Activated naive CD8-positive, alpha-beta T cell treated with anti-CD3 and anti-CD28 coated beads for 36 hours (primary cell): ENCODE measurements at places on chromosomes 2 and 18. TPM values are rescaled to one million over a fixed set of nuclear protein-coding genes. Genes with fewer than 3 reads are reported as not detected.

DNA sequence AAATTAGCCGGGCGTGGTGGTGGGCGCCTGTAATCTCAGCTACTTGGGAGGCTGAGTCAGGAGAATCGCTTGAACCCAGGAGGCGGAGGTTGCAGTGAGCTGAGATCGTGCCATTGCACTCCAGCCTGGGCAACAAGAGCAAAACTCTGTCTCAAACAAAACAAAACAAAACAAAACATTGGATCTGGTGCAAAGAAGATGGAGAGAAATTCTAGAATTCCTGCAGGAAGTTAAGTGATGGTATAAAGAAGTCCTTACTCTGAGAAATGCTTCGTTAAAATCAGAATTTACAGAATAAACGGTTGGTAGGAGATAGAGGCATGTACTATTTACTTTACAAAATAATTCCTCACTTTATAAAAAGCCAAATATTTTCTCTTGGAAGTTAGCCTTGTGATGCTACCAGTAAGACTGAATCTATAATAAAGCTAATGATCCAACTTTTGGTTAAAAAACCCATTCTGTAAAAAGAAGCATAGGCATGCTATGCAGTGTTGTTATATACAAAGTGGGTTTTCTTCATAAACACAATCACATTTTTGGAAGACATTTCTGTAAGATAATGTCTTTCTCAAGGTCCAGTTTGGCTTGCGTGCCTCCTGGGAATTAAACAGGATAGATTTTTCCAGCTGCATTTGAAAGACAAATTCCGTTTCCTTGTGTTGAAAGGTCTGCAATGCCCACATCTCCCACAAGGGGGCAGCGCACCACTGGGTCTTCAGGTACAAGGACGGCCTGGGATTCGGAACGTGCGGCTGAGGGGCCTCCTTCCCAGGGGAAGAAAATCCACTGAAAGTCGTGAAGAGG lies 35.6 kb upstream of the PNO1 start:
- H3K27me3 ChIP-seq: no peaks in the 10 kb centered on the region
- H3K27ac ChIP-seq: no peak overlapping the region

DNA sequence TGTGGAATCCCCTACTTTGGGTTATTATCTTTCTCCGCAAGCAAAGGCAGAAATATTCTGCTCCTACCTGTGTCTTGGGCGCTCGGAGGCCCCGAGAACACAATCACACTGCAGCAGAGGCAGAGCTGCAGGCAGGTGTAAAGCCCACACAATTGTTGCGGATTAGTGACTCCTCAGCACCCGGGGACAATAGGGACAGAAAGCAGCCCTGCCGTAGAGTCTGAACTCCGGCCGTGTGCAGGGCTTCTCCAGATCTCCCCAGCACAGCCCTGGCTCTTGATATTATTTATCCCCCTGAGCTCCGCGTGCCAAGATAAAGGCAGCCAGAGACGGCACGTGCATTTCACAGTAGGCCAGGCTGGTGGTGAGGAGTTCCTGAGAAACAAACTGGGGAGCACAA lies 229.2 kb downstream of the EN1 start:
- DNase-seq: no peak
- peaks cover 24% of the 10 kb centered on the region for H3K27me3 ChIP-seq
- H3K4me1 ChIP-seq: no peaks in the 10 kb centered on the region
- no peak overlapping the region for H3K4me3 ChIP-seq
- no peaks in the 10 kb centered on the region for H3K36me3 ChIP-seq

- peaks cover 17% of the 10 kb centered on the region for H3K27me3 ChIP-seq
- H3K36me3 ChIP-seq: no peaks in the 10 kb centered on the region
- H3K4me1 ChIP-seq: peaks cover 3% of the 10 kb centered on the region
- DNase-seq: no peak
- no peak overlapping the region for H3K4me3 ChIP-seq
Measured at GRCh38 chr2:33222309-33222708, 254.1 kb upstream of the RASGRP3 start.

DNA sequence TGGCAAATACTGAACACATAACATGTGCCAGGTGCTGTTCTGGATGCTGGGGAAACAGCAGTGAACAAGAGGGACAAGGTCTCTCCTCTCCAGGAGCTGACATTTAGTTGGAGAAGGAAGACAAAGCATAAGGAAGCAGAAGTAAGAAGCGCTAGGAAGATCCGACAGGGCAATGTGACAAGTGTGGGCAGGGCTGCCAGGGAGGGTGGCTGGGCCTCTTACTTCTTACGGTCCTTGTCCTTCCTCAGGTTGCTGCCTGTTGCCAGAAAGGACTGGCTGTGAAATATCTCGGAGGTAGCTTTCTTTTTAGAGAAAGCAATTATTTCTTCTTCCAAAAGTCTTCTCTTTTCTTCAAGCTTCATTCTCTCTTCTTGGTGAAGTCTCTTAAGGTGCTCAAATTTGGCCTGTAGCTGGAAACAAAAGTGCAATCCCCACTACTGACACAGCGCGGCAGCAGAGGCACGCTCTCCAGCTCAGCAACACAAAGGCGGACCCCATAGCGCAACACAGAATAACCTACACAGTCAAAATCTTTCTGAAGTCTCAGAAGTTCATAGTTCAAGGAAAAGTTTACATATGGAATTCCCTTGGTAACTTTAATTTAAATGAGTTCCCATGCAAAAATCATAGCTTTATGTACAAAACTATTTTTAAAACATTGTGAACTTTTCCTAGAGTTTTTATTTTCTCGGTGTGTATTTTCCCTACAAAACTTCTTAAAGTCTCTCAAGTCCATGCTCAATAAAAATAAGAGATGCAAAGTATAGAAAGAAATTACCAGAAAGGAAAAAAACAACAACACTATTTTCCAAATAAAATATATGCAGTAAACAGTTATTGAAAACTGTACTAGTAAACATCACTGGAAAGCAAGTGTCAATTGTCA lies 67.7 kb downstream of the SEPTIN10 start:
- no peak overlapping the region for H3K4me3 ChIP-seq
- H3K27ac ChIP-seq: no peak overlapping the region
- H3K27me3 ChIP-seq: peaks cover 12% of the 10 kb centered on the region
- H3K36me3 ChIP-seq: no peaks in the 10 kb centered on the region

DNA sequence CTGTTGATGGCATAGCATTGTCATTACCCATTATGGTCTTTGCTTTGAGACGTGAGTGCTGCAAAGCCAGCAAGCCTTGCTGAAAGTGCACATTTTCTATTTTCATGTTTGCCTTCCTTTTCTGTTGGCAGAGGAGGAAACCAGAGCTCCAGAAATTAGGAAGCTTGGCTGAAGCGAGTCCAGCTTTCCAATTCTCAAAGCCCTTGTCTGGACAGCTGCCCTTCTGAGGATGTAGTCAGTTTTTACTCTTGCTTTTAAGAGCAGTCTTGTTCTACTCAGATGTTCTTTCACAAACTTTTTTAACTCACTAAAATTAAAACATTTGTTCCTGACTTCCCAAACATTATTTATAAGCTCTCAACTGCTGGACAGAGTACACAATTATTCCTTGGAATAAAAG lies 93.8 kb downstream of the ICOS start:
- H3K27ac ChIP-seq: no peak overlapping the region
- H3K4me3 ChIP-seq: no peak overlapping the region
- H3K4me1 ChIP-seq: peaks cover 8% of the 10 kb centered on the region
- no peaks in the 10 kb centered on the region for H3K36me3 ChIP-seq

- H3K36me3 ChIP-seq: no peaks in the 10 kb centered on the region
- no peak for DNase-seq
- H3K27ac ChIP-seq: no peak overlapping the region
Measured at GRCh38 chr2:152421521-152422370, 86.8 kb downstream of the FMNL2 start.

- no peak overlapping the region for H3K27ac ChIP-seq
- no peaks in the 10 kb centered on the region for H3K36me3 ChIP-seq
- H3K27me3 ChIP-seq: peaks cover 15% of the 10 kb centered on the region
- no peak for DNase-seq
- H3K4me3 ChIP-seq: no peak overlapping the region
Measured at GRCh38 chr2:99772591-99773331, 282.9 kb upstream of the REV1 start.

DNA sequence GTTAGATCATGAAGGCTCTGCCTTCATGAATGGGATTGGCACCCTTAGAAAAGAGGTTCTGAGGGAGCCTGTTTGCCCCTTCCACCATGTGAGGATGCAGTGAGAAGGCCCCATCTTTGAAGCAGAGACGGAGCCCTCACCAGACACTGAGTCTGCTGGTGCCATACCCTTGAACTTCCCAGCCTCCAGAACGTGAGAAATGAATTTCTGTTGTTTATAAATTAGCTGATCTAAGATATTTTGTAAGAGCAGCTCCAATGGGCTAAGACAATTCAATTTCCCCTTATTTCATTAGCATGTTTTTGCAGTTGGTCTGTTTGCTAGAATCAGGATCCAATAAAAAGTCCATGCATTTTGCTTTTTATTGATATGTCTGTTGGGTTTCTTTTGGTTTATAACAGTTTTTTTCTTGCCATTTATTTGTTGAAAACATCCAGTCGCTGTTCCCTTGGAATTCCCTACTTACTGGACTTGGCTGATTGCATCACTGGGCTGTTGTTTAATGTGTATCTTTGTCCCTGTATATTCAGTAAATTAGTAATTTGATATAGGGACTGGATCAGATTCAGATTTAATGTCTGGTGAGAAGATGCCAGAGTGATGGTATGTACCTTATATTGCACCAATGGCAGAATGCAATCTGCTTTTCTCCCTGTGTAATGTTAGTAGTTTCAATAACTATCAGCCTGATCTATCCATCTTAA lies 24.0 kb upstream of the GREB1 start:
- no peak overlapping the region for H3K4me3 ChIP-seq
- H3K27ac ChIP-seq: no peak overlapping the region
- H3K36me3 ChIP-seq: no peaks in the 10 kb centered on the region
- peaks cover 15% of the 10 kb centered on the region for H3K27me3 ChIP-seq
- H3K4me1 ChIP-seq: peaks cover 2% of the 10 kb centered on the region

DNA sequence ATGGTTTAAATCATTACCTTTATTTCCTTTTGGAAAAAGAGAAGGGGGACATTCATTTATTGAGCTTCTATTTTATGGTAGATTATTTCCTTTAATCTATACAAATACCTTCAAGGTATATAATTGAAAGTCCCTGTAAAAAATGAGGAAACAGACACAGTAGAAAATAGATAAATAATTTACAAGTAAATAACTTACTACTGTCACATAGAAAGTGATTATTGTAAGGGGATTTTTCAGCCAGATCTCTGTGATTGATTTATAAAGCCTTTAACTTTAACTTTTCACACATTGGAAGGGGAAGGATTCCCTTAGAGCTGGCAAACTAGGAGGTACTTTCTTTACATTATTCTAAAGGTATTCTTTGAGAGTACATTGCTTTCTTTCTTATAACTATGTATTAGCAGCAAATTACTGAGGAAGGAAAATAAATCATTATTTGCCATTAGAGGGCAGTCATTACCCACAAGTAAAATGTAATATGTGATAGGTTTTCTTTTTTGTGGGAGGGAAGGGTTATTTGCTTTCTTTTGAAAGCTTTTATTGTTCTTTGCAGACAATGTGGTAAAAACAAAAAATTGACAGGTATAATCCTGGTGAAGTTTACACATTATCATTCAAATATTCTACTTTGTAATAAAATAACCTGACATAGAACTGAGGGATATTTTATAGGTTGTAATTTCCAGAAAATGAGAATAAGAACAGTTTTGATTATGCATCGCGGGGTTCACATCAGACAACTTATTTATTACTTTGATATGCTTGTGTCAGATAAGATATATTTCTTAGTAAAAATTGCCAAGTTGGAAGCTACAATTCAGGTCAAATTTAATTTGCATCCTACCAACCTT lies 24.8 kb upstream of the RPE start:
- no peaks in the 10 kb centered on the region for H3K4me1 ChIP-seq
- no peak for DNase-seq
- no peaks in the 10 kb centered on the region for H3K36me3 ChIP-seq
- peaks cover 4% of the 10 kb centered on the region for H3K27me3 ChIP-seq
- no peak overlapping the region for H3K27ac ChIP-seq
- H3K4me3 ChIP-seq: no peak overlapping the region

- H3K4me3 ChIP-seq: no peak overlapping the region
- no peaks in the 10 kb centered on the region for H3K4me1 ChIP-seq
- H3K27ac ChIP-seq: no peak overlapping the region
- peaks cover 35% of the 10 kb centered on the region for H3K27me3 ChIP-seq
Measured at GRCh38 chr18:57461652-57462269, 26.6 kb downstream of the ONECUT2 start.

- H3K36me3 ChIP-seq: peaks cover 6% of the 10 kb centered on the region
- no peak overlapping the region for H3K4me3 ChIP-seq
- no peak for DNase-seq
- peaks cover 20% of the 10 kb centered on the region for H3K4me1 ChIP-seq
- no peak overlapping the region for H3K27ac ChIP-seq
Measured at GRCh38 chr2:197994751-197995150, 190.4 kb downstream of the PLCL1 start.

- no peak overlapping the region for H3K4me3 ChIP-seq
- H3K27ac ChIP-seq: no peak overlapping the region
- H3K27me3 ChIP-seq: peaks cover 6% of the 10 kb centered on the region
- H3K4me1 ChIP-seq: no peaks in the 10 kb centered on the region
Measured at GRCh38 chr2:8400196-8400595, 281.7 kb upstream of the ID2 start.

FN1 gene
- total RNA-seq: 0.30 TPM

GRCh38 chr2:219286436-219287115 lies 7.4 kb downstream of the DNAJB2 start:
- H3K36me3 ChIP-seq: peaks cover 10% of the 10 kb centered on the region
- no peak overlapping the region for H3K4me3 ChIP-seq
- no peak for DNase-seq
- peaks cover 8% of the 10 kb centered on the region for H3K4me1 ChIP-seq
- no peak overlapping the region for H3K27ac ChIP-seq

- H3K27ac ChIP-seq: no peak overlapping the region
- H3K4me3 ChIP-seq: no peak overlapping the region
- no peaks in the 10 kb centered on the region for H3K4me1 ChIP-seq
Measured at GRCh38 chr2:159044804-159045286, 76.4 kb downstream of the TANC1 start.

DNA sequence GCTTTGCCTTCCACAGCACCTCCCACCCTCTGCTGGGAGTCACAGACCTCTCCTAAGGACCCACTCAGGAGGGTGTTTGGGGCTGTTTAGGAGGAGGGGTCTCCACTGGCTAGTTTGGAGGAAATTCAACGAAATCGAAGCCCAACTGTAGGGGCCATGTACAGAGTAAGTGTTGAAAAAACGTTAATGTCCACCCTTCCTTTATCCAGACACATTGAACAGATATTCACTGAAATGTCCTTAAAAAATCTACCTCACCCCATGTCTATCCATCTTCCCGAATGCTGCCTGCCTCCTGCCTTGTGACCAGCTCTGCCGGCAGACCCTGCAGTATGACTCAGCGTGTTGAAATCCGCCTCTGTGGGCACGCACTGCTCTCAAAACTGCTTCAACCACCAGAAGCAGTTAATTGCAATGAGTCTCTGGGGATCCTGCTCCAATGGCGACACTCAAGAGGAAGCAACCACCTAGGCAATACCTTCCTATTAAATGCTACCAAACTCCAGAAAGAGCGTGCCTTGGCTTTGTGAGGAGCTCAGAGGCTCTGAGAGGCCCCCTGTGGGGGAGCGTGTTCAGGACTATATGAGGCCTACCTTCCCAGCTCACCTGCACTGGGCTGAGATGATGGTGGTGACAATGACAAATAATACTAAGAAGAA lies 61.4 kb upstream of the RTN4 start:
- no peak overlapping the region for H3K27ac ChIP-seq
- no peaks in the 10 kb centered on the region for H3K4me1 ChIP-seq
- H3K36me3 ChIP-seq: no peaks in the 10 kb centered on the region
- no peak for DNase-seq
- H3K27me3 ChIP-seq: no peaks in the 10 kb centered on the region
- no peak overlapping the region for H3K4me3 ChIP-seq

GRCh38 chr2:190794377-190794776 lies 86.2 kb upstream of the GLS start:
- H3K4me1 ChIP-seq: peaks cover 53% of the 10 kb centered on the region
- H3K27ac ChIP-seq: peak overlapping the region; percentile 86
- peak; percentile 12 for DNase-seq
- H3K27me3 ChIP-seq: no peaks in the 10 kb centered on the region
